ENCODE measurements at places on chromosomes 4 and X.

DNA sequence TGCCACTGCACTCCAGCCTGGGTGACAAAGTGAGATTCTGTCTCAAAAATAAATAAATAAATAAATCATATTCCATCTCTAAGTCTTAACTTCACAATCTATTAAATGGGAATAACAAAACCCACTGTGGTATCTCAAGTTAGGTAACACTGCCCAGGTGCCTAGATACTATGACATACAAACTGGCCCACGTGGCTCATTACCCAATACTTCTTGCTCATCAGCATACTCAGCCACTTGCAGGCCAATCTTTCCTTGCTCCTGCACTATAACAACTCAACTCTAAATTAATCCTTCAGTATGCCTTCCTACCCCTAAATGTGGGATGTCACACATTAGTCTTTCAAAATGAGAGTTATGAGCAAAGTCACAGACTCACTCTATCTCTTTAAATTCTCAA, 230.1 kb downstream of the OPHN1 start:
- no peak for DNase-seq

GRCh38 chrX:48532161-48532560, 7.4 kb upstream of the TBC1D25 start:
- no peak for DNase-seq

GRCh38 chr4:182770259-182770995, 146.8 kb downstream of the DCTD start:
- no peak for DNase-seq

GRCh38 chr4:40992472-40993295, 221.7 kb downstream of the APBB2 start:
- no peak for DNase-seq

GRCh38 chrX:54807524-54808108, at the start of gene MAGED2:
Gene MAGED2, plus strand, starts transcription at chrX:54807745. Its CDS starts 1,587 bp downstream, at chrX:54809332.
- DNase-seq, result peak; percentile 9

Measured in Caco-2 (cell line).